ENCODE measurements at places on chromosomes 1 and 21. TPM values are rescaled to one million over a fixed set of nuclear protein-coding genes. Genes with fewer than 3 reads are reported as not detected.

DNA sequence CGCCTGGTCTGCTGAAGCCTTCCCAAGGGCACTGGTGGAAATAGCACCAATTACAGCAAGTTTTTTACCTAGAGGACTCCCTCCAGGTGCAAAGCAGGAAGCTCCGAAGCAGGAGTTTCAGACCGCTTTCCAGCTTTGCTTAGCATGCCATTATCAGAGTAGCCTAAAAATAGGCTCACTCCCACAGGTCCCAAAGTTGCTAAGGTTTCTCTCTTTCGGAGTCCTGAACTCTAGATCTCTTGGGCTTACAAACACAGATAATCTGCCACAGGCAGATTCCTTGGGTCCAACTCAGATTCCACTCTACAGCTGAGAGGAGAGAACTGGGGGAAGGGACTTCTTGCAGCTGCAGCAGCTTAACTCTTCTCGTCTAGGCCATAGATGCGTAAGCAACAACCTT lies 22.5 kb downstream of the ZMYND12 start:
- DNase-seq, result no peak

DNA sequence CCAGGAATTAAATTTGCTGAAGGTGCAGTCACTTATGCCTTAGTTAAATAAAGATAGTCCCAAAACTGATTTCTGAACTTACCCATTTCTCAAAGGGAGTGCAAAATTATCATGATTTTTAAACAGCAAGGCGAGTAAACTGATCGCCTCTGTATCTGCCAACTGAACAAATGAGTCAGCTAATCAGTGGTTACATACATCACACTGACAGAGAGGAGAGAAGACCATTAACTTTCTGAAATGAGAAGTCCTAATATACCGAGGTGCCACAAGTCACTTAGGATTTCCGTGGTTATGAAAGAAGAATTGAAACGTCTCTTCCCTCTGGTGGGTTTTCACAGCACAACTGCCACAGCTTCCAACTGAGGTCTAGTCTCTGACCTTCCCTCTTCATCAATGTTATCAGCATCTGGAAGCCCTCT lies 400.7 kb downstream of the SMYD3 start:
- no peak for DNase-seq

GRCh38 chr1:99970713-99971255 lies 988 bp downstream of the SLC35A3 start:
- DNase-seq, result no peak

IGSF5 gene
- 1.1 TPM for polyA plus RNA-seq

DNA sequence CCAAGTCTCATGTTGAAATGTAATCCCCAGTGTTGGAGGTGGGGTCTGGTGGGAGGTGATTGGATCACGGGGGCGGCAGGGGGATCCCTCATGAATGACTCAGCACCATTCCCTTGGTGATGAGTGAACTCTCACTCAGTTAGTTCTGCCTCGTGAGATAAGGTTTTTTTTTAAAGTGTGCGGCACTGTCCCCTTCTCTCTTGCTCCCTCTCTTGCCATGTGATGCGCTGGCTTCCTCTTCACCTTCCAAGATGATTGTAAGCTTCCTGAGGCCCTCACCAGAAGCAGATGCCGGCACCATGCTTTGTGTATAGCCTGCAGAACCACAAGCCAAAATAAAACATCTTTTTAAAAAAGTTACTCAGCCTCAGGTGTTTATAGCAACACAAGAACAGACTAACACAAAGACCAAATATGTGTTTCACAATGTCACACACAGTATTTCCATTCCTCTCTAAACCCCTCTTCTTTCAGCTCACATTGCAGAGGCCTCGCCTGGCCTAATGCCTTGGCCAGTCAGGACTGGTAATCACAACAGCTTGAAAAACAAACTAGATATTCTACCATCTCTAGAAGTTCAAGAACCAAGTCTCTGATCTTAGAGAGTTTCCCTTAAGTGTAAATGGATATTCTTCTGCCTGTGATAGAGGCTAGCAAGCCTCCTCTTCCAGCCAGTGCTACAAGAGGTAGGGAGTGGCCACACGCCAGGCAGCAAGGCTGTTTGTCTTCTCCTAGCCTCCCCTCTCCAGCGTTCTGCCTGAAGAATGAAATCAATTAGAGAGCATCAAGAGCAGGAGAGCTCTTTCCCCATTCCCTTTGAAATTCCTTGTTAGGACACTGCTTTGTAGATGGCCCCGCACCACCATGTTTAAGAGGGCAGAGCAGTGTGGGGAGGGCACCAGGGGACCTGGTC lies 19.6 kb upstream of the RAP1A start:
- DNase-seq, result no peak

NR1I3 gene
- polyA plus RNA-seq, result 3.4 TPM

DNA sequence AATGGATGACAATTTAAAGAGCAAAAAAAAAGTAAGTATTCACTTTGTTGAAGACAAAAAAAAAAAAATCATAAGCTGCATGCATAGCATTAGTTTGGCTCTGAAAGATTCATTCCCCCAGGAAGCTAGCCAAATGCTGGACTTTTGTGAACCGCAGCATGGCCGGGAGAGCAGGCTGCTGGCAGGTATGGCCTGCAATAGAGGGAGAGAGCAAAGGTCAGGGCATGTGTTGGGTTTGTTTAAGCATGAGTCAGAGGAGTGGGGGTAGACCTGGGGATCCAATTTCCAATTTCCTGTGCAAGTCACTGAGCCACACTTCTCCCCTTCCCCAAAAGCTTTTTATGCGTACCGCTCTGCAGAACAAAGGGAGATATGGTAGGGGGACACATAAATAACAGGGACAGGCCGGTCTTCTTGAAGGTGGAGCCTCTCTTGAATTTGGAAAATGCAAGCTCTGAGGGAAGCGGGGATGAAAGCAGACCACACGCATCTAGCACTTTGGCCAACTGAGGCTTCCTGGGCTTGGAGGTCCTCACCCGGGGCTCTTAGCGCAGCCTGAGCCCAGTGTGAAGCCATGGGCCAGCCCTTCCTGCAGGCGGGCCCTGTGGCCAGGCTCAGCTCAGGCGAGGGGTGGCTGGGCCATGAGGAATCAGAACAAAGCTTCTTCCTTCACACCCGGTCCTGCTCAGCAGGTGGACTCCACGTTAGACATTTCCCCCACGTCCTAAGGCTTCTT lies 171.1 kb downstream of the TOMM20 start:
- peak; percentile 75 for DNase-seq

DNA sequence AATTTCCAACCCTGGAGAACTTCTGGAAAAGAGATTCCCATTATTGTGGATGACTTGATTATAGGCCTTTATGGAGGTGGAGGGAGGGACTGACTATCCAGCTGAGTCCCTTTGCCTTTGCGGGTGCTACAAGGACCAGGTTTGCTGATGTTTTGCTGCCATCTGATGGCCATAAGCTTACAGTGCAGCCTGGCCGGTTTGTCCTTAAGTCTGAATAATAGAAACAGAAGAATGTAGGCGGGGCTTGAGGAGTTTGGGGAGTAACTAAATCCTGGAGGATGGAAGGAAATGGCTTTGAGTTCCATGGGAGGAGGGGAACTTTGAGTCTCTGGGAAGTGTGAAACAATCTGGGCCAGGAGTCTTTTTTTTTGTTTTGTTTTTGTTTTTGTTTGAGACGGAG lies 55.7 kb upstream of the CD1D start:
- peak; percentile 93 for DNase-seq

DNA sequence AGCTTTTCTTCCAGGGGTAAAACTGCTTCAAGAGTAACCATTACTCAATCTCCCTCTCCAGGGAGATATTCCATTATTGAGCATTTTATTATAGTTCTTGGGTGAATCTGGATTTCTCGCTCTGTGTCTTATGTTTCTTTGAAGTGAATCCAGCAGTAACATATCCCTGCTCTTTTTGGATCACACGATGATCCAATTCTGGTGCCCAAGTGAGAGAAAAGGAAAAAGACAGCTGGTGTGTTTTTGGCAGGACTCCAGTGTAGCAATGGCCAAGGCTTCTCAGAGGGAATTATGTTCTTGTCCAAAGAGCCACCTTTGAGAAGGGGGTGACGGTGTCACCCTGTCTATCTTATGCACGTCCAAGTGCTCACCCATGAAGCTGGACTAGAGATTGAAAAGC lies 140.3 kb upstream of the ERRFI1 start:
- no peak for DNase-seq

- DNase-seq, result no peak
Measured at GRCh38 chr1:189596197-189596596, 881.5 kb downstream of the BRINP3 start.

PALMD gene
- 2.0 TPM for polyA plus RNA-seq

DNA sequence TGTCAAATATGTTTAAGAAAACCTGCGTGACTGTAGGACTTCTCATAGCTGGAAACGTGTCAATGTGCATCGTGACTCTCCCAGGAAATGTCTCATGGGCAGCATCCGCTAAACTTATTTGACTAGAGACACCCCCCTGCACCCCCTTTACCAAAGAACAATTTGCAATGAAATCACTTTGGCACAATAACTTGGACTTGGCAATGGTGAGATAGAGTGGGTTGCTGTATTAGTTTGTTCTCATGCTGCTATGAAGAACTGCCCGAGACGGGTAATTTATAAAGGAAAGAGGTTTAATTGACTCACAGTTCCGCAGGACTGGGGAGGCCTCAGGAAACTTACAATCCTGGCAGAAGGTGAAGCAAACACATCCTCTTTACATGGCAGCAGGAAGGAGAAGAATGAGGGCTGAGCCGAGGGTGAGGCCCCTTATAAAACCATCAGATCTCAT lies 13.8 kb downstream of the CLDN14 start:
- DNase-seq, result no peak

DNA sequence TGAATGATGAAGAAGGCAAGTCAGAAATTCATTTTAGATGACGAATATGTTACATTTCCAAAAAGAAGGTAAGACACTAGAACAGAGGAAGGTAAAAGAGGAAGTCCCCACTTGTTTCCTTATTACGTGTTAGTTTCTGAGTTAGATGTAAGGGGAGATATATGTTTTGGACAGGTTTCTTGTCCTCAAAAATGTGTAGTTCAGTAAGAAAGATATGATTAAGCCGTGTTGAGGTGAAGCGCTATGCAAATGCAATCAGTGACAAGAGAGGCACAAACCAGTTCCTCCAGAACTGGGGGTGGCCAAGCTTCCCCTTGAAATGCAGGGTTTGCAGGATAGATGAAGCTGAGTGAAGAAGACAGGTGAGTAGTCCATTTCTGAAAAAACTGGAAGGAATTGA lies 293.3 kb upstream of the RUNX1 start:
- DNase-seq, result no peak

DNA sequence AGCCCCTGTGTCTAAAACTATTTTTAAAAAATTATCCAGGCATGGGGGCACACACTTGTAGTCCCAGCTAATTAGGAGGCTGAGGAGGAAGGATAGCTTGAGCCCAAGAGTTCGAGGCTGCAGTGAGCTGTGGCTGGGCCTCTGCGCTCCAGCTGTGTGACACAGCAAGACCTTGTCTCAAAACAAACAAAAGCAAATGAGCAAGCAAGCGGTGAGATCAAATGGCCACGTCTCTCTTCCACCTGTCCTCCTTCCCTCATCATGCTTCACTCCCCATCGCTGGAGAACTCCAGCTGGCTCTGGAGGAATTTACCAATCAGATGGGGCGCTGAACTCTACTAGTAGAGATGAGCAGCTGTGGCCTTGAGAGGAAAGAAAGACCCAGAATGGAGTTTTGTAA lies 14.0 kb upstream of the REN start:
- no peak for DNase-seq

GRCh38 chr1:9751971-9752370 lies 71.8 kb downstream of the CLSTN1 start:
- no peak for DNase-seq

- no peak for DNase-seq
Measured at GRCh38 chr1:206955476-206956451, 9.5 kb upstream of the PIGR start.

- no peak for DNase-seq
Measured at GRCh38 chr1:232333419-232333767, 296.5 kb downstream of the SIPA1L2 start.

TINAGL1 gene
- polyA plus RNA-seq, result 40.9 TPM

ETV3L gene
- polyA plus RNA-seq, result not detected

BNIPL gene
- polyA plus RNA-seq, result 2.7 TPM

LYPD8 gene
- polyA plus RNA-seq, result not detected

C1orf56 gene
- 11.8 TPM for polyA plus RNA-seq

GRCh38 chr1:24748191-24749121 lies 3.2 kb downstream of the CLIC4 start:
- no peak for DNase-seq

- DNase-seq, result no peak
Measured at GRCh38 chr1:24932725-24933294, 2.7 kb upstream of the RUNX3 start.

DNA sequence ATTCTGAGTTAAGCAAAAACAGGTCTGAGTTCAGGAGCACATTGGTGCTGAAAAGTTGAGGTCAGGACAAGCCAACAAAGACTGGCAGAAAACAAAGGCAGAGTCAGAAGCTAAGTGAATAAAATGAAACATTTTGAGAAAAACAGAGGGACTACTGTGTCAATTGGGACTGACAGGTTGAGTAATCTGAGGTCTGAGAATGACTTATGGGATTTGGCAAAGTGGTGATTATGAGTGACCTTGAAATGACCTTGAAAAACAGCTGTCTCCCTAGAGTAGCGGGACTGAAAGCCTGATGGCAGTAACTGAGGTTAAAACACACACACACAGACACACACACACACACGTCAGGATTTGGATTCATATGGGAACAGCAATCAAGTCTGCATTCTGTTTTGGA lies 8.8 kb upstream of the COG2 start:
- no peak for DNase-seq

DNA sequence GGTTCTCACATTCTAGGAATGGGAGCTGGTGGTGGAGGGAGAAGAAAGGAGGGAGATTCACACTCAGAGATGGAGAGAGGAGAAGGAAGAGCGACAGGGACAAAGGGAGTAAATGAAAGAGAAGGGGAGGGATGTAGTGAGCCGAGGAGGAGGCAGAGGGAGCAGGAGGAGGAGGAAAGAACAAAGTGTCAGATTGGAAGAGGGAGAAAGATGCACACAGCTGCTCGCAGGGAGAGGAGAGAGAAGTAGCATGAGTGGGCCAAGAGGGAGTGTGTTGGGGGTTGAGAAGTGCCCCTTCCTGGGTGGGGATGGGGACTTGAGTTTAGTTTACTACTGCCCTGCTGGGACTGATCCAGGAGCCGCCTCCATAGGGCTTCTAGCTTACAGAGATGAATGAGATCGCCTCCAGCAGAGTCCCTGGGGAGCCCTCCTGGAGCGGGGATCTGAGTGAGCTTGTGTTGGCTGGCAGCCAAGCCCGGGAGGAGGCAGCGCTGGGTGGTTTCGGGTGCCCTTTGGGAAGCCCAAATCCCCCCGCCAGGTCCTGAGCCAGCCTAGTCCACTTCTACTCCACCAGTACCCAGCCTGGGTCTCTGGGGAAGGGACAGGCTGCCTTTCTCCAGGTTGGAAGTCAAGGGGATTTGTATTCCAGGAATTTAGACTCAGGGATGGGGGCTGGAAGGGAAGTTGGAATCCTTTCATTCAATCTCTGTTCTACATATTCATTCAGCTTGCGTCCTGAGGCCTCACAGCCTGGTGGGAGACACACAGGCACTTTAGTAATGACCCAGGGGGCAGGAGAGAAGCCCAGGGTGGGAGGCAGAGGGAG lies 20.9 kb downstream of the PTPRU start:
- no peak for DNase-seq

DIO1 gene
- 6.4 TPM for polyA plus RNA-seq
